ENCODE measurements at places on chromosomes 16 and 17.

DNA sequence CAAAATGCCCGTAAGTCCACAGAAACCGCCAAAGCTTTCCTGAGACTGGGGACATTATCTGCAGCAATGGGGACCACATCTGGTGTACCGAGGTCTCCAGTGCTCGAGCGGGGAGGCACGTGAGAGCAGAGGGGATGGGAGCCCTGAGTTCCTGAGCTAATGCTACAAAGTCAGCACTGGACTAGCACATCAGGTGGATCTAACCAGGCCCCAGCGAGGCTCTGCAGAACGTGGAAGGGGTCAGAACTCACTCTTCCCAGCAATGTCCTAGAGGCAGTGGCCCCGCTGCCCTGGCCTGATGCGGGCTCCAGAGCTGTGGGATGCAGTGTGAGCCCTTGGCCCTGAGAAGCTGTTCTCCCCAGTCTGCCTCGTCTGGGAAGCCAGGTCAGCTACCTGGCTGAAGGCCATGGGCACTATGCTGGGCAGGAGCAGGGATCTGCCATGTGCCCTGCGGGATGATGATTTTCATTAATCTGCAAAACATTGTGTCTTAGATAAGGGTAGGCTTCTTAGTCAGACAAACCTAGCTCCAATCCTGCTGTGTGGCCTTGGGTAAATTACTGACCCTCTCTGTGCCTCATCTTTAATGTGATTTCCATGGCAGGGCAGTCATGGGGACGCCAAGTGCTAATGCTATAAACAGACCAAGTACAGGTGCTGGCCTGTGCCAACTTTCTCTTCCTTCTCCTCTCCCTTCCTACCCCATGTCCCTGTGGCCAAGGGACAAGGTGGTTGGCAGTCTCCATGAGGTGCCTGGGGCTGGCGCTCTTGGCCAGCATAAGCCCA is 40.1 kb upstream of the SLC38A10 start:
- DNase-seq = no peak

- DNase-seq = peak; percentile 30
Measured at GRCh38 chr17:58172369-58173071, 5.7 kb downstream of the OR4D2 start.

- DNase-seq = peak; percentile 27
Measured at GRCh38 chr17:59375857-59376256, 44.4 kb downstream of the YPEL2 start.

GRCh38 chr17:7856011-7856810 is 1.1 kb downstream of the NAA38 start:
- peak; percentile 31 for DNase-seq

Measured in germinal center (tissue), 1 donor.